ENCODE measurements at places on chromosomes 6 and 20. TPM values are rescaled to one million over a fixed set of nuclear protein-coding genes. Genes with fewer than 3 reads are reported as not detected.

IL17F gene
- not detected for total RNA-seq

GRCh38 chr6:32046450-32047083, 8.4 kb downstream of the CYP21A2 start:
- peak; percentile 50 for DNase-seq

DNA sequence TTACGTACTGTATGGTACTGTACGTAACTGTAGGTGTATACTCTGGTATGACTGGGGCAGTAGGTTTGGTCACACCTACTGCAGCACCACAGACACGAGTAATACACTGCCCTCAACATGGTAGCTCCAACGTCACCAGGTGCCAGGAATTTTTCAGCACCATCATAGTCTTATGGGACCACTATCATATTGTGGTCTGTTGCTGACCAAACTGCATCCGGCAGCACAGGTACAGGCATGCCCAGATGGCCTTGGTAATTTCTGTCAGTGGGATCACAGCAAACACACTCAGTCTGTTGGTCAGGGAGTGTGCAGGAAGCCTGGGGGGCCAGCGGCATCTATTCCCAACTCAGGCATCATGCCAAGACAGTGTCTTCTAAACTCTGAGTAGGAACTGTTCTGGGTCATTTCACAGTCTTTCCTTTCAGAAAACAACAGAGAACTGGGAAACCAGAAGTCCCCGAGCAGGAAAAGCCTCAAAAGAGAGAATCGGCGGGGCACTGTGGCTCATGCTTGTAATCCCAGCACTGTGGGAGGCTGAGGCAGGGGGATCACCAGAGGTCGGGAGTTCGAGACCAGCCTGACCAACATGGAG, 5.8 kb downstream of the YTHDF1 start:
- DNase-seq = no peak

GRCh38 chr6:85429346-85429745, 20.5 kb upstream of the NT5E start:
- no peak for DNase-seq

- no peak for DNase-seq
Observed at GRCh38 chr6:54910431-54910884, 63.9 kb downstream of the FAM83B start.

- no peak for DNase-seq
Observed at GRCh38 chr6:113411011-113411410, 446.1 kb upstream of the MARCKS start.

DNA sequence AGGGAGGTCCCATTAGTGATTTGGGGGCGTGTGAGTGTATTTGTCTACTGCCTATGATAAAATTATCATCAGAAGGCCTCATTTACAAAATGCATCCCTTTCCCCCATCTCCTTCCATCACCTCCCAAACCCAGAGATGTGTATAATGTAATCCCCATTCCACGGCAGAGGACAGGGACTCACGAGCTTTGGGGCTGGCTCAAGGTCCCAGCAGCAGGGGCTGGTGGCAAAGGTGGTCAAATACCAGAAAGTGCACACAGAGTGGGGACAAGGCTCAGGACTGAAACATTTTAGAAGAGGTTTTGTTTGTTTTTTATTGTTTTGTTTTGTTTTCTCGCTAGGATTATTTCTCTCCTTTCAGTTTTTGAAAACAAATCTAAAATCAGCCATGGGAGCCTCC, 68.5 kb upstream of the TOP1 start:
- no peak for DNase-seq

TOP1 gene
- 57.4 TPM for total RNA-seq

- no peak for DNase-seq
Observed at GRCh38 chr6:57294862-57295445, 22.5 kb upstream of the PRIM2 start.

DNA sequence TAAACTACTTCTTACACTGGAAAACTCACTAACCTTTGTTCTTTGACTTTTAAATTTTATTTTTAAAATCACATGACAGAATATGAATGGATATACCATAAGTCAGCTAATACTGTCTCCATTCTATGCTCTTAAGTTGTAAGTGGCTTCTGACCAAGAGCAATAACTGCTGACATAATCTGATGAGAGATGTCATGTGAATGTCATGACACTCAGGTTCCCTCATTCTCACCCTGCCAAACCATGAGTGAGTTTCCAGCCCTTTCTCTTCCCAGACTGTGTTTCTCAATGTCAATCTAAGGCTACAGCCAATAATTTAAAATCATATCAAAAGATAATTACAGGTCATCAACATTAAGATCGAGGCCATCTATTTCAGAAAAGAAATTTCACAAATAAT, 39.7 kb downstream of the KIF16B start:
- DNase-seq = no peak

DNA sequence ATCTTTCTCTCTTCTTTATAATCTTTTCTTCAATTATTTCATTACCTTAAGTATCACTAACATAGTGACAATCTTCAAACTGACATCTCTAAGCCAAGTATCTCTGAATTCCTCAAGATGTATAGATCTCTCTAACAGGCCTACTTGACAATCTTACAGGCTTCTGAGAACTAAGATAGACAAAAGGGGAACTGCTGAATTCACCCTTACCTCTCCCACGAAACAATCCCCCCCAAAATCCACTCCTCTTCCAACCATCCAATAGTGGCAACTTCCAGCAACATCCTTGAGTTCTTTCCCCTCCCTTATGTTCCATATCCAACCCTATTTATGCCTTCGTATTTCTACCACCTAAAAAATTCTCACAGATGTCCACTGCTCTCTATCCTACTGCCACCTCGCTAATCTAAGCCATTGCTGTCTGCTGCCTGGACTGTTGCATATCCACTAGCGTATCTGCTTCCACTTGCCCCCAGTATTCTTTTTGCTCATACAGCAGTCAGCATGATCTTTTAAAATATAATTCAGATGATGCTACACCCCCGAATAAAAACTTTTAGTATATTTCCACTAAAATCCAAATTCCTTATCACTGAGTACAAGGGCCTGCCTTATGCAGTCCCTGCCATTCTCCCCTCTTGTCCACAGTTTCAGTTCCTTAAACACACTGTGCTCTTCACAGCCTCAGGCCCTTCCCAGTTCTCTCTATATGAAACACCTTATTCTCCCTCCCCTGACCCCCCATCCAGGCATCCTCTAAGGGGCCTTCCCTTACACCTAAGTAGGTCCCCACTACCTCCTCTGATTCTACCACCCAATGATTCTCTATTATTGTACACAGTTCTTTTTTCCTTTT, 8.0 kb downstream of the REPS1 start:
- DNase-seq = no peak

- no peak for DNase-seq
Observed at GRCh38 chr6:166839569-166839968, 116.8 kb downstream of the RNASET2 start.

HDGFL1 gene
- not detected for total RNA-seq

COL9A3 gene
- 113 TPM for total RNA-seq

All from GM23338 (cell line).